Testis (tissue), 5 donors: ENCODE measurements at places on chromosomes 13 and 19. TPM values are rescaled to one million over a fixed set of nuclear protein-coding genes. Genes with fewer than 3 reads are reported as not detected.
A peak's percentile ranks its signal among the peaks of the same experiment; 100 is the strongest.

CARS2 gene
- 100 TPM for total RNA-seq

SYT3 gene
- total RNA-seq = 5.5 TPM

S1PR4 gene
- total RNA-seq = 0.39 TPM

KLK6 gene
- total RNA-seq = 0.37 TPM

YJU2 gene
- 36.6 TPM for total RNA-seq

ABCA7 gene
- 12.1 TPM for total RNA-seq

ZNF555 gene
- 7.1 TPM for total RNA-seq

ERICH4 gene
- total RNA-seq = not detected

- DNase-seq = no peak
These were observed 37.5 kb downstream of the RFC3 start for GRCh38 chr13:33855371-33855895.

DNA sequence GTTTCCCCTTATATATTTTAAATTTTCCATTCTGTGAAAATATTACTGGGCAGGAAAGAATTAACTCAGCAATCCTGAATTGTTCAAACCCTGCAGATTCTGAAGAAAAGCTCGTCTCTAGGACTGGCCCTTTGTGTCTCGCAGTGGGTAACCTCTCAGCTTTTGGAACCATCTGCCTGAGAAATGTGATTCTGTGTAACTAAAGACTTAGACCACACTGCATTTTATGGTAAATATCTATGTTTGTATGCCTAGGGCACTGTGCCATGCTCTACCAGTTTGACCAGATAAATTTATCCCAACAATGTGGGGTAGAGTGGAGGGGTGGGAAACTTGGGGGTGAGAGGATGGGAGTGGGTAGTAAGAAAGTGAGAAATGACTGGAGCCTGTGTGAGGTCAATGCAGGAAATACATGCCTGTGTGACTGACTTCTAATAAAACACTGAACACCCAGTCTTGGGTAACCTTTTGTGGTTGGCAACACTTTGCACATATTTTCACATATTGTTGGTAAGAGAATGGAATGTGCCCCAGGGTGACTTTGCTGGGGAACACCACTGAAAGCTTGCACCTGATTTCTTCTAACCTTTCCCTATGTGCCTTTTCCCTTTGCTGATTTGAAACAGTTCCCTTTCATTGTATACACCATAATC, 1181.9 kb downstream of the OLFM4 start:
- DNase-seq = no peak

- DNase-seq = no peak
These were observed 13.3 kb downstream of the SLC25A42 start for GRCh38 chr19:19077103-19077502.

GRCh38 chr19:6278740-6279619, 795 bp downstream of the MLLT1 start:
- DNase-seq = no peak

GRCh38 chr13:43732726-43733125, 54.0 kb downstream of the ENOX1 start:
- no peak for DNase-seq

DNA sequence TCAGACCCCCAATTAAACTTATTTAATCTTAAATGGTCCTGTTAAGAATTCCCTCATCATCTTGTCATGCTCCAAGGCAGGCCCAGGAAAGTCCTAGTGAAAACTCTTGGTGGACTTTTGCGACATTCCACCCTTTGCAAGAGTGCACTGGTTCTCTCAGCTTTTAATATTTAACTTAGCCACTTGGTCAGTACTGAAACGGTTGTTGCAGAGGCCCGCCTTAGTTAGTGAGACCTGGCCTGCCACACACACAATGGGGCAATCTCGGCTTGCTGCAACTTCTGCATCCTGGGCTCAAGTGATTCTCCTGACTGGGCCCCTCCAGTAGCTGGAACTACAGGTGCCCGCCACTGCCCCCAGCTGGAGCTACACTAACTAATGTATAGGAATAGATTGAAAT, 1366.0 kb downstream of the UQCRFS1 start:
- DNase-seq = no peak

GRCh38 chr13:30572859-30573275, 44.9 kb upstream of the USPL1 start:
- no peak for DNase-seq

DNA sequence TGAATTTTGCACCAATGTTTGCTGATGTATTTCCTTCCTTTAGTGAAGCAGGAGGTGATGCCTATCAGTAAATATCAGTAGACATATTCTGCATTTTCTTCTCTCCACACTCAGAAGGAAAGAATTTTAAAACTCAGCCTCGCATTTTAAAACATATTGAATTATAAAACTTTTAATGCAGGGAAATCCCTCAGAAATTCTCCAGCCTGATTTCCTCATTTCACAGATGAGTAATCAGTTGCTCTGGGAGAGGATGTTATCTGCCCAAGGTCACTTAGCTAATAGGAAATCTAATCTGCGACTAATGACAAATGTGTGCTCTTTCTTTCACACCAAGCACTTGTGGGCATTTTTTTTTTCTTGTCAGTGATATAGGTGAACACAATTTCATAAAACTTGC, 320.6 kb downstream of the ITGBL1 start:
- no peak for DNase-seq

DNA sequence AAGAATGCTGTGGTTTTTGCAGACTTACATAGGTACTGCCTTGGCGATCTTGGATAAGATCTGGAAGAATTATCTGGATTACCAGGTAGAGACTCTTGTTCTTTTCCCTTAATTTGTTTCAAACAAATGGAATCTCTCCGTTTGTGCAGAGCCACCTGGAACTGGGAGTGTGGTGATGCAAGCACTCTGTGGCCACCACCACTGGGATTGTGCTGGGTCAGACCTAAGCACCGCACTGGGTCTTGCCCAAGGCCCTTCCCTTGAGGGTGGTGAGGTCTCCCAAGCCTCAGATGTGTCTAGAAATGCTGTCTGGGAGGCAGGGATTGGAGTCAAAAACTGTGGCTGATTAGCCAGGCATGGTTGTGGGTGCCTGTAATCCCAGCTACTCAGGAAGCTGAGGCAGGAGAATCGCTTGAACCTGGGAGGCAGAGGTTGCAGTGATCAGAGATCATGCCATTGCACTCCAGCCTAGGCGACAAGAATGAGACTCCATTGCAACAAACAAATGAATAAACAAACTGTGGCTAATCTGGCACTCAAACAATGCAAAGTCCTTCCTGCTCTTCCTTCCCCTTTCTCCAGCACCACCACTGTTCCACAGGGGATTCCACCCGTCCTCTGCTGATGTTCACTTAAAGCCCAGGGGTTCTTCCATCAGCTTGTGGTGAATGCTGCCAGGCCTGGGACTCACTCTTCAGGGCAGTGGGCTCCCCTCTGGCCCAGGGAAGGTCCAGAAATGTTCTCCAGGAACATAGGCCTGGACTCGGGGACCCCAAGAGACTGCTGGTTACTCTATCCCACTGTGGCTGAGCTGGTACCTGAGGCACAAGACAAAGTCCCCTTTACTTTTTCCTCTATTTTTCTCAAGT, 10.8 kb upstream of the CEACAM1 start:
- no peak for DNase-seq

- DNase-seq = no peak
These were observed 150.9 kb downstream of the RFC3 start for GRCh38 chr13:33968520-33969507.

- DNase-seq = no peak
These were observed 2.0 kb upstream of the POLD1 start for GRCh38 chr19:50381881-50382729.

GRCh38 chr13:21871919-21872318, 201.0 kb downstream of the FGF9 start:
- DNase-seq = no peak

- DNase-seq = no peak
These were observed 2.0 kb upstream of the KCNN4 start for GRCh38 chr19:43782689-43783231.

DNA sequence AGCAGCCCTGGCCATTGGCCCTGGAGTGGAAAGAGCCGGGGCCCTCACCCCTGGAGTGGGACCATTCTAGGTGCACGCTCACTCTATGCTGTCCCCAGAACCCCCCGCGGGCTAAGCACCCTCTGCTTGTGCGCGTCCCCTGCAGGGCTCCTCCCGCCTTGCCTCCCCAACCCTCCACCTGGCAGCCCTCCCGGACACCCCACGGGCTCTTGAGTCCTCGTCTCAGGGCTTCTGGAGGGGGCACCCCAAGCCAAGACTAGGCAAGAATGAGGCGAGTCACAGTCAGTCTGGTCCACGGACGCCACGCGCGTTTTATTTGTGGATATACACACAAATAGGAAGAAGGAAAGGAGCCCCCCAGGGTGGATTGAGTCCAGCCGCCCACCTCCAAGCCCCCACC, 7.0 kb upstream of the TMEM161A start:
- no peak for DNase-seq

DNA sequence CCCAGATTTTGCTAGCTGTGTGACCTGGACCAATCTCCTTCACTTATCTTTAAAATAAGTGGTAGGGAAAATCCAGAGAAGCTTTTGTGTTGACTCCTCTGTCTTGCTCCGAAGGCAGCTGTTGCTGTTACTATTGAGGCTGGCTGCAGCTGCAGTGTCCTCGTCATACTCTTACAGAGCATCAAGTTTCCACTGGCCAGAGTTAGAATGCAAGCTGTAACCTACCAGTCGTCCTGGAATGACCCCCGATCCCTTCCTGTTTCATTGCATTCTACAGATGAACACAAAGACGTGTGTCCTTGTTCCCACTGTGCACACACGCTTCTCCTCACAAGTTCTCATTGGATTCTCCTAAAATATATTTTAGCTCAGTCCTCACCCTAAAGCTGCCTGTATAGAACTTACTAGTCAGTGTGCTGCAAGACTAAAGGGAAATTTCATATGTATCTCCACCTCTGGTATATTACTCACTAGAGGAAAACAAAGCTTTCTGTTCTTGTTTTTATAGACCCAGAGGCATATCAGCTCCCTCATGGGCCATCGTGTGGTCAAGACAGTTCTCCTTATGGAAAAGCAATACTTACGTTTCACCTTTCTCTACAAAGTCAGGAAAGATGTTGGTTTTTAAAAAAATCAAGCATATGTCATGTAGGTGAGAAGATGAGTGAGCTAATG, 589.8 kb downstream of the LMO7 start:
- peak; percentile 58 for DNase-seq
